ENCODE measurements at places on chromosomes 7 and 10. TPM values are rescaled to one million over a fixed set of nuclear protein-coding genes. Genes with fewer than 3 reads are reported as not detected.

PTF1A gene
- not detected for total RNA-seq

NRCAM gene
- total RNA-seq: 0.31 TPM

LMTK2 gene
- total RNA-seq: 8.1 TPM

ORC5 gene
- 18.6 TPM for total RNA-seq

TMEM213 gene
- total RNA-seq: not detected

SPDYE5 gene
- not detected for total RNA-seq

WNT2 gene
- not detected for total RNA-seq

FUOM gene
- total RNA-seq: 64.2 TPM

AOAH gene
- not detected for total RNA-seq

LAMB4 gene
- not detected for total RNA-seq

TLX1 gene
- 0.07 TPM for total RNA-seq

SMNDC1 gene
- total RNA-seq: 15.3 TPM

AGAP5 gene
- total RNA-seq: 5.3 TPM

UNCX gene
- total RNA-seq: not detected

CALML5 gene
- not detected for total RNA-seq

AKR1C8 gene
- total RNA-seq: not detected

SEC31B gene
- total RNA-seq: 0.56 TPM

NRBF2 gene
- total RNA-seq: 39.0 TPM

WIPF3 gene
- total RNA-seq: not detected

PNLIPRP3 gene
- total RNA-seq: not detected

OR6B1 gene
- not detected for total RNA-seq

HOXA5 gene
- total RNA-seq: 3.2 TPM

ADAM8 gene
- total RNA-seq: 0.93 TPM

TCF7L2 gene
- 3.5 TPM for total RNA-seq

C10orf105 gene
- total RNA-seq: not detected

RHOBTB1 gene
- total RNA-seq: 59.5 TPM

SPDYE1 gene
- total RNA-seq: not detected

MRPS17 gene
- total RNA-seq: 31.3 TPM

PRXL2A gene
- 57.4 TPM for total RNA-seq

MYL10 gene
- total RNA-seq: not detected

GPR141 gene
- total RNA-seq: not detected

TACC2 gene
- total RNA-seq: 11.8 TPM

HOXA6 gene
- total RNA-seq: 1.3 TPM

ANLN gene
- 72.0 TPM for total RNA-seq

ITPRIP gene
- 1.00 TPM for total RNA-seq

PLXDC2 gene
- total RNA-seq: 2.1 TPM

SPDYE11 gene
- not detected for total RNA-seq

SORCS1 gene
- total RNA-seq: not detected

CEP55 gene
- total RNA-seq: 17.1 TPM

AKR1C1 gene
- 2,238 TPM for total RNA-seq

SHH gene
- 1.7 TPM for total RNA-seq

NCF1 gene
- total RNA-seq: not detected

RAMP3 gene
- not detected for total RNA-seq

PODXL gene
- total RNA-seq: 0.22 TPM

CRYGN gene
- total RNA-seq: not detected

GNG11 gene
- not detected for total RNA-seq

KAT6B gene
- 9.5 TPM for total RNA-seq

RASSF4 gene
- 51.7 TPM for total RNA-seq

PPP1R17 gene
- total RNA-seq: not detected

MYO3A gene
- not detected for total RNA-seq

MLXIPL gene
- 17.2 TPM for total RNA-seq

All from HepG2 (cell line).